ENCODE measurements at places on chromosomes 4 and X.

DNA sequence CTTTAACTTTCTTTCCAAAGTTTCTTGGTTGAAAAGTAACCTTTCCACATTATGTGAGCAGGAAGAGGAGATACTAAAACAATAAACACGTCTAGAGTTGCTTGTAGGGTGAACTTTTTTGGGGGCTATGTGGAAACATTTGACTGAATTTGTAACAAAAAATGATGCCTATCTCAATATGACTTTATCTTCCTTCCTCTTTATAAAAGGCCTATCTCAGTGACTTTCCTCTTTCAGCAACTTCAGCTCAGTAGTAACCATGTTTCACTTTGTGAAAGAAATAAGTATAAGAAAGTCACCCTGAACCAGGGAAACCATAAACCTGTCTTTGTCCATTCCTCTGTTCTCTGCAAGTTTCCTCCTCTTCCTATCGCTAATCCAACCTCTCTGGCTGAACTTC lies 124.7 kb upstream of the TMEM164 start:
- DNase-seq: no peak

DNA sequence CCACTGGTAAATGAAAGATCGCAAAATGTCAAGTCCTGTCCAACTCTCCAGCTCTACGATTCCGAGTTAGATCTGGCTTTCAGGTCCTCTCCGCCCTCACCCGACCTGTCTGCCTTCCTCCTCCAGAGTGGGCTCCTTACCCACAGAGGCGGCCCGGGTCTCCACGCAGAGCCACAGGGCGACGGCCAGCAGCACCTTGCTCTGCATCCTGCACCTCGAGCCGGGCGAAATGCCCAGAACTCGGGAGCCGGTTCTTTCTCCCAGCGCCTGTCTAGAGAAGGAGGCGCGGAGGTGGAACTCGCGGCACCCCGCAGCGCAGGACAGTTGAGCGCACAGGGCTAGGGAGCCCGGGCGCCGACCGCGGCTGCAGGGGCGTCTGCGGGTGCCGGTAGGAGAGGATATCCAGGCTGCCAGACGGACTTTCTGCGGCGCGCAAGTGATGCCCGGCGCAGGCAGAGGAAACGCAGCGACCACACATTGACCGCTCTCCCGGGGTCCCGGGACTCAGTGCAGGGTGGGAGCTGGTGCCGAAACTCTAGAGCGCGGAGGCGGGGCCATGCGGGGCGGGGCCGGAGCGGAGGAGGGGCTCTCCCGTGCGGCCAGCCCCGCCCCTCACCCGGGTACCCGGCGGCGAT lies at the start of gene KDR:
KDR (minus strand) TSS at position 509 of the 635 bp plus-strand sequence; CDS start at position 207, 302 bp downstream.
- DNase-seq: no peak

GRCh38 chr4:8610858-8611616 lies 18.5 kb downstream of the CPZ start:
- no peak for DNase-seq

DNA sequence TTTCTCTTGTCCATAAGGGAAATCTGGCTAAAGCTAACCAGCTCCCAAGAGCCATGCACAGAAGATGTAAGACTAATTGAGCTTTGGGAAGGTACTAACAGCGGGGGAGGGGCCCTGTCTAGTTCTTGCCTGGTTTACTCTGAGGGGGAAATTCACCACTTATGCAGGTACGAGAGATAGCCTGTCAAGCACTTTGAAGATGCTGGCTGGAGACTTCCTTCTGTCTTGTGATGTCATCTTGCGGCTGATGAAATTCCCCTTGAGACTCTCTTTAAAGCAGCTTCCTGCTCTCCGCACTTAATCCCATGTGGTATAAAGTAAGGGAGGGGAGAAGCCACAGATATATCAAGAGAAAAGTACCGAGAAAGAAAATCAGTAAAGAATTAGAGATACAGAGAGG lies 345.3 kb downstream of the MAPK10 start:
- no peak for DNase-seq

GRCh38 chrX:140744085-140744484 lies 34.5 kb downstream of the LINC00632 start:
- DNase-seq: no peak

- DNase-seq: no peak
These were observed 60.2 kb upstream of the GRPR start for GRCh38 chrX:16063141-16063540.

- DNase-seq: no peak
These were observed 73.7 kb downstream of the RLIM start for GRCh38 chrX:74540635-74541249.

DNA sequence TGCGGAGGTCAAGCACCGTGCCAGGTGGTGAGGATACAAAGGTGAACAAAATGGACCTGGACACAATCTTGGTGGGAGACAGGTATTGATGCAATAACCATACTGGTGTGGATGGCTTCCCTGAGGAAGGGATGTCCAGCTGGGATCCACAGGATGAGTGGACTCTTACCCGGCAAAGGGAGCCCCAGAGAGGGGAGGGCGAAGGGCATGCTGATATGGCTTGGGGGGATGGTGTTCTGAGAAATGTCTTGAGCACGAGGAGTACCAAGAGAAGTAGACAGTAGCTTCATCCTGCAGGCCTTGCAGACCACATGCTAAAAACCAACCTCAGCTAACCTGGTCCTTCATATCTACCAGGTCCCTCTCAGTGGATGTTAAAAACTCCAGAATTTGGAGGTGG lies 220.8 kb downstream of the NWD2 start:
- DNase-seq: no peak

GRCh38 chr4:92387459-92388069 lies 83.8 kb downstream of the GRID2 start:
- no peak for DNase-seq

- no peak for DNase-seq
These were observed 90.2 kb upstream of the TSPAN5 start for GRCh38 chr4:98748609-98749008.

DNA sequence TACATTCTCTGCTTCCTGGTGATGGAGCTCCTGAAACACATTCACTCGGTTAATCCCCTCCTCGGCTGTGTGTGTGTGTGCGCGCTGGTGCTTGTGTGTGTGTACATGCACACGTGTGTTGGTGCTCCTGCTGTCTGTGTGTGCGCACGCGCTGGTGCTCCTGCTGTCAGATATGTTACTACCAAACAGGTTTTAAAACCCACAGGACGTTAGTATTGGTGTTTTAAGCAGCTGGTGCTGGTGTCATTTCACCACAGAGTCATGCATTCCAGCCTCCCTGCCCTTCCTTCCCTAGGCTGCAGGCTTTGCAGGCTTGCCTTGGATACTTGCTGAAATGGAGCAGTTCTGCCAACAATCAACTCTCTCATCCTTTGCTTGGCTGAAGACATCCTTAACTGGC lies 48.1 kb upstream of the CPLX1 start:
- no peak for DNase-seq

DNA sequence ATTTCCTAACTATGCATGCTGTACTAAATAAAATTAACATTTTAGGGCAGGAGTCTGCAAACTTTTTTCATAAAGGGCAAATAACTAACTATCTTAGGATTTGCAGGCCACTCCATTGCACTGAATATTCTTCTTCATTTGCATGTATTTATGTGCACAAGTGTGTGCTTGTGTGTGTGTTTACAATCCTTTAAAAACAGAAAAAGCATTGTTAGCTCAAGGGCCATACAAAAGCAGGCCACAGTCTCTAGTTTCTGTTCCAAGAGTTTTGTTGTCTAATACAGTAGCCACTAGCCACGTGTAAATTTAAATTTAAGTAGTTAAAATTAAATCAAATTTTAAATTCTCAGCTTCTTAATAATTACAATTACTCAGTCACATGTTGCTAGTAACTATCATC lies 621.8 kb downstream of the TMA16 start:
- DNase-seq: no peak

DNA sequence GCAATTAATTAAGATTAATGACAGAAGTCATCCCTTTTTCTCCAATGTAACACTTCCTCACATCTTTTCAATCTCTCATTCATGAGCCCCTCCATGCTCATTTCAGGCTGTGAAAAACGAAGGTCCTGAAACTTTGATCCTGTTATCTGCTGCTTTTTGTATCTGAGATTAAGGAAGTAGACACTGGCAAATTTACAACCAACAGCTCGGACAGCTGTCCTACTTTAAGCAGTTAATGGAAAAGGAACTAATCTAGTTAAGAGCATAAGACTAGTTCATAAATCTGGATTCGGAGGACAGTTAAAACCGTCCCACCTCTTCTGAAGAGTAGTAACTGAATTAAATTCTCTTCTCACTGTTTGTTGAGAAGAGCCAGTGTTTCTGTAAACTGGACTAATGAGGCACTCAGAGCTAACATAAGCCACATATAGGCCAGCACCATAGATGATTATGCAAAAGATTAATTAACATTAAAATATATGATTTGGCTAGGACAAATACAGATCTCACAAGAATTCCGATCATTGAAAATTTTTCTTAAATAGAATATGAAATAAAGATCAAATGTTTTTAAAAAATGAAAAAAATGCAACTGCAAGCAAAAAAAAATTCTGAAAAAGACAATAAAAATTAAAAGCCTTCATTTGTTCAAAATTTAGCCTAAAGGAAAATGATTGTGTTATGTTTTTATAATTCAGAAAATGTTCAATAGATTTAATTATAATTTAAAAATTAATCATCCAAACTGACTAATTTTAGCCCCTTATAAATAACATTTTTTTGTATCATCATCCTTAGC lies 114.4 kb downstream of the ANTXR2 start:
- no peak for DNase-seq

GRCh38 chrX:18828832-18829404 lies 121.5 kb downstream of the PPEF1 start:
- no peak for DNase-seq

GRCh38 chr4:150385606-150386005 lies 196.3 kb upstream of the MAB21L2 start:
- no peak for DNase-seq

- no peak for DNase-seq
These were observed 7.3 kb downstream of the SLC25A5 start for GRCh38 chrX:119475389-119476101.

DNA sequence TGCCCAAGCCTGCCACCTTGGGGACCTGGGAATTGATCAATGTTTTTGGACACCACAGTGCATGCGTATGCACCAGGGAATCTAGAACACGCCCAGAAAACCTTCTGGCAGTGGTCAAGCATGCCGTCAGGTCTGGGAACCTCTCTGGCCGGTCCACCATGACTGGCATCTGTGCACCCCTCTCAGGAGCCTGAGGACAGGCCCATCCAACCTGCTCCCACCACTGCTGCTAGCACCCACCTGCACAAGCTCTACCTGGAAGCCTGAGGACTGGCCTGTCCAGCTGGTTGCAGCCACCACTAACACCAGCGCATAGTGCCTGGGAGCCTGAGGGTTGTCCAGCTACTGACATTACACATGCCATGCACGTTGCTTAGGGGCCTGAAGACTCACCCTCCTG lies 162.1 kb upstream of the GALNTL6 start:
- no peak for DNase-seq

DNA sequence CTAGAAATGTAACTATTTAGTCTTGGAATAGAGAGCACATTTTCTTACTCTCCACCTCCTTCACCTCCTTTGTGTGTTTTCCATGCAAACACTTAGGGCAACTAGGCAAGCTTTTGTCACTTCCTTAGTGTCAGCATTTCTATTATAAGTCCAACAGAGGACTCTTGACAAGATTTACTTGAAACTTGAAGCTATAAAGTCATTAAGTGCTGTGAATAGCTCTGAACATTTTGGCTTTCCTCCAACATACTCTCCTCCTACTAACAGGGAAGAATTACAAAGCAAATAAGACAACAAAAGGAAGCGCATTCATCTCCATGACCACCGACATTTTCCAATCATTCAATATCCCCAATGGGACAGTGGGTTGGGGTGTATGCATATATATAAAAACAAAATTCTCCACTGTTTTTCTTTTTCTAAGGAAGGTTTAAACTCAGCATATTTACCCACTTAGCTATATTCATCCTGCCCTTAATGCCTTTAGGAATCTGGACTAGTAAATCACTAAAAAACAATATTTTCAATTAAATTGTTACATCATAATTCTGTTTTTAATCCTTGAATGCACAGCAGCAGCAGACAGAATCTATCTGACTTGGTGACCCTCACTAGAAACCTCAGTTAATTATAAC lies 264.6 kb downstream of the SNCA start:
- no peak for DNase-seq

- DNase-seq: no peak
These were observed 103.5 kb downstream of the CLNK start for GRCh38 chr4:10581022-10581421.

GRCh38 chr4:119034276-119035008 lies 101.2 kb upstream of the MYOZ2 start:
- DNase-seq: no peak

DNA sequence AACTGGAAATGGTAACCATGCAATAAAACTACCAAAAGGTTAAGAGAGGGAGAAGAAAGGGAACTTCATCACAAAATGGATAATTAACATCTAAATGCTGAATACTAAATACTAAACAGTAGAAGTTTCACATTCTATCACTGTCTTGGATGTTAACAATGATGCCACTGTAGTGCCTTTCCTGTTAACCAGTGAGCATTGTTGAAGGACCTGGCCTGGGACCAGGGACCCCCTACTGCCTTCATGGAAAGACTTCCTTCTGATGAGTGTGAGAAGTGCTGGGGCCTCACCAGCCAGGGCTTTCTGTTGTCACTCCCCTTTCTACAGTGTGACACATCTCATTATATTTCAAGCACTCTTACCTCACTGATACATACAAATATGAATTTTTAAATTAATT lies 739.3 kb upstream of the FTHL17 start:
- DNase-seq: no peak

DNA sequence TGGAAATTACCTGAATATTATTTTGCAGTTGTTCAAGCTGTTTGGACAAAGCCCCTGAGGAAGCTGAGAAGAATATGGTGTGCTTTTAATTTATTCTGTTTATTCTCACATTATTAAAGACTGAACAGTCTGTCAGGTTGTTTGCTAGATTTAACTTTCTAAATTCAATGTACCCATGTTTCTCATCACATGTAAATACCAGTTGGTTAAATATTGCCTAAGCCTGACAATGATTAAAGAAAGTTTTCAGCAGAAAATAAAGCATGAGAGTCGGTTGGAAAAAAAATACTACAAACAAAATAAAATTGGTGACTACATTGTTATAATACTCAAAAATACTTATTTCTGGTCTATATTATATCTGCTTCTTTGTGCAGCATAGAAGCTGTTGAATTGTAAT lies 1974.7 kb downstream of the ARAP2 start:
- DNase-seq: no peak

GRCh38 chr4:61385256-61385655 lies 185.1 kb downstream of the ADGRL3 start:
- DNase-seq: no peak

GRCh38 chrX:68846536-68846935 lies 17.7 kb downstream of the EFNB1 start:
- DNase-seq: no peak

DNA sequence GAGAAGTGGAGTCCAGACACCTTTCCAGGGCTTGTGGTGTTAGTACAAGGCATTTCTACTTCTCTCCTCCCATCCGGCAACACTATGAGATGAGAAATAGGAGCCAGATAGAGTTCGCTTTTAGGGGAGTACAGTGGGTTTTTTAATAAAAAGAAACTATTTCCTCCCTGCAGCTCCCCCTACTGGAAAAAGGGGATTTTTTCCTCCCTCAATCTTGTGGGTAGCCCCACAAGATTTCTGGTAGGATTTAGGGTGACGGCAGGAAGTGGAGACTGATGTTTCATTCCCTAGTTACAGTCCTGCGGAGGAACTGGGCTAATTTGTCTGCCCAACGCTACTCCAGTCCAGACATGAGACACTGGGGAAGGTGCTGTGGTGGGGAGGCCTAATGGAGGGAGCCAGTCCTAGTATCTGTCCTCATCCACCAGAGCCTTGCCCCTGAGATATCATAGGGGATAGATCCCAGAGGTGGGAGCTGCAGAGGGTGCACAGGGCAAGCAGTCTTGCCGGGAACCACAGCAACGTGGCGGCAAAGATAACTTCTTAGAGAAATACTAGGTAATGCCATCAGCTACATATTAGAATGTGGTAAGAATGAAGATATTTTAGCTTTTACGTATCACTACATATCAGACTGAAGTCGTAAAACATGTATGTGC lies 45.5 kb upstream of the PRKG2 start:
- DNase-seq: no peak

All from stimulated activated naive CD8-positive, alpha-beta T cell treated with anti-CD3 and anti-CD28 coated beads, Interleukin-15, amount 100 ng/mL, for 72 hours (primary cell).